ENCODE measurements at places on chromosomes 1 and 21.

DNA sequence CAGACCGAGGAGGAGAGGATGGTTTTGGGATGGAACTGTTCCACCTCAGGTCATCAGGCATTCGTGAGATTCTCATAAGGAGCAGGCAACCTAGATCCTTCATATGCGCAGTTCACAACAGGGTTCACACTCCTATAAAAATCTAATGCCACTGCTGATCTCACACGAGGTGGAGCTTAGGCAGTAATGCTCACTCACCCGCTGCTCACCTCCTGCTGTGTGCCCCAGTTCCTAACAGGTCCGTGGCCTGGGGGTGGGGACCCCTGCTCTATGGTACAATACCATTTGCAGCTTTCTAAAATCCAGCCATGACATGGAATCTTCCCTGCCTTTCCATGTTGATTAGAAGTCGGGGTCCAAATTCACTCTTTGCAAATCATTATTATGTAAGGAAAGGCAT, 72.1 kb downstream of the TGFBR3 start:
- DNase-seq = no peak

- DNase-seq = no peak
Observed at GRCh38 chr1:226371027-226371694, 36.7 kb downstream of the PARP1 start.

DNA sequence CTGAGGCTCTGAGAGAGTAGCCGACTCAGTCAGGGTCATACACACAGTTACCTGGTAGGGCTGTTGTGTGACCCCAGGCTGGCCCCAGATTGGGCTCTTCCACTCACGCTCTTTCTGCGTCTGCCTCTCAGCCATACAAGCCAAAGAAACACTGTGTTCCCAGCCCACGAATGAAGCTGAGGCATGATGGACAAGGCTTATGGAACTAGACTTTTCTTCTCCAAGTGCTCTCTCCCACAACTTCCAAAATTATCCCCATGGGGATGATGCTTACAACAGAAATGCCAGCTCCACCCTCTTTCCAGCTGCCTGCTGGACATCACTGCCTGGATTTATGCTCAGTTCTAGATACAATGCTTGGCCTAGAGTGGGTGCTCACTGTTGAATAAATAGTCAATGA, 102.8 kb upstream of the JUN start:
- no peak for DNase-seq

DNA sequence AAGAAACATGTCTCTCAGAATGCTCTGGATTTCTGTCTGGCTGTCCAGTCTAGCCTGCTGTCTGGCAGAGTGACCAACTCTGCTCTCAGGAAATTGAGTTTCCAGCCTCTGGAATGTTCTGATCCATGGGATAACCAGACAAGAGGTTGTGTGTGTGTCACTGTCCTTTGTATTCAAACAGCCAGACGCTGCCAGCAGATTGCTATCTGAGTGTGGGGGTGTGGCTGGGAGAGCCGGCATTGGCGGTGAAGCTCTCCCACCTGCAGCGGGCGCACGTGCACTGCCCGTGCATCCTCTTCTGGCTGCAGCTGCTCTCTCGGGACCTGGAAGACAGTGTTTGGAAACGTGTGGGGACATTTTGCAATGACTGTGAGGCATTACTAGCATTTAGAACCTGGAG, 26.1 kb downstream of the PKP1 start:
- no peak for DNase-seq

DNA sequence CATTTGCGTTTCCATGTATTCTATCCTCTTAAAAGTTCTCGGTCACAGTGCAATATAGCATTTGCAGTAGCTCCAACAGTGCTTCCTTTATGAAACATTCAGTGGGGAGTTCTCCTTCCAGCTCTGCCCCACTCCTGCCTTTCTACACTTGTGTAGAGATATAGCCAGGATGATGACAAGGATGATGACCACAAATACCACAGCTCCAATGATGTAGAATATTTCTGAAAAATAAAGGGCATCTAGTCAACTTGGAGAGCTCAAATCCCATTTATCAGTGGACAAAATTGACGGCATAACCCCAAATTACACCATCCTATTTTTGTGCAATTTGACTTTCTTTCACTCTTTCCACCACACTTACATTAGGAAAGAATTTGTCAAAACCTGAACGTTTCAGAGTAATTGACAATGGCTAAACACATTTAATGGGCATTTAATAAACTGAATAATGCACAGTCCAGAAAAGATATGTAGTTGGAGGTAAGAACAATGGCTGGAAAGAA, 11.1 kb downstream of the F3 start:
- no peak for DNase-seq

GRCh38 chr1:192627901-192628300, 8.0 kb upstream of the RGS13 start:
- DNase-seq = no peak

DNA sequence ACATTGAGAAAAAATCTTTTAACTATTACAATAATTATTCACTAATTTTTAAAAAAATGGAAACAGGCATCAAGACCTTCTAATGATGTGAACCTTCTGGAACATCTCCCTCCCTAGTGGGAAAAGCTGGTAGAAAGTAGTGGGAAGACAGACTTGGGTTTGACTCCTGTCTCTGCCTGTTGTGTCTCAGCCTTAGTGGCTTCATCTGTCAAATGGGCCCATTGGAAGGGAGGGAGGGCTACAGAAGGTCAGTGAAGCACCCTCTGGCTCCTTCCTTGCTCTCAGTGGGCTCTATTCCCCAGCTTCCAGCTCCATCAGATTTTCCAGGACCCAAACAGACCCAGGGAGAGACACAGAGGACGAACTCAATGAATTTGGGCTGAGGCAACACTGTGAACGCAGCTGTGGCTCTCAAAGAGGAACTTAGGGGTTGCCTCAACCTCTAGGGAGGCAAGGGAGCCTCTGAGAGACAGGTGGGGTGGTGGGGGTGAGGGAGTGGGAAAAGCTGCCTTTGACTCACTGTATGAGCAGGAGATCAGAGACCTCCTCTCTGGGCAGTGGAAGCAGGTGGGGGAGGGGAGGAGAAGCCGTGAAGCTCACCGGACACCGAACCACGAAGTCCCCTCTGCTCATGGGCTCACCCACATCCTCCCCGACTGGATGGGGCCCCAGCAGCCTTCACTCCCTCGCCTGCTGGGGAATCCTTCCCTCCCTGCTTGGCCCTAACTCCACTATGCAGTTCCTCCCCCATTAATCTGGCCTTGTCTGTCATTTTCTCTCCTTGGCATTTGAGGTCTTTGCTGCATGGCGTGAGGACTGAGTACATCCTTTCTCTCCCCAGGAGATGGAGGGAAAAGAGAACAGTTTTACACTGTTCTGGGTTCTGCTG, 4.5 kb downstream of the CNR2 start:
- no peak for DNase-seq

- DNase-seq = no peak
Observed at GRCh38 chr1:231172411-231172810, 10.6 kb downstream of the TRIM67 start.

DNA sequence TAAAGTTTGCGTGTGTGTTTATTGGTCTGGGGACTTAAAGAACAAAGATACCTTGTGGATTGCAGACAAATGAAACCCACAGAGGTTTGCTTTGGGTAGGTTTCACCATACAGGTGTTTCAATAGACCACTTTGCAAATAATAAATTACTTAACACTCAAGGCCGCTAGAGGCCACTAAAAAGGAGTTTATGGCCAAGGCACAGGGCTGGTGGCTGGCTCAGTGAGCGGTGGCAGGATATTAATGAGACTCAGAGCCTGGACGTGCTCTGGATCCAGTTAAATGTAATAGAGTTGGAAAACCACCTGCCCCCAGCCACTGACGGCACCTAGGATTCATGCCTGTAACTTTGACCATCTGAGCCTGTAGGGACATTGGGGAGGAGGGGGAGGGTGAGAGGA, 44.5 kb downstream of the LRRC38 start:
- no peak for DNase-seq

- DNase-seq = no peak
Observed at GRCh38 chr1:234164098-234164709, 209.1 kb upstream of the COA6 start.

DNA sequence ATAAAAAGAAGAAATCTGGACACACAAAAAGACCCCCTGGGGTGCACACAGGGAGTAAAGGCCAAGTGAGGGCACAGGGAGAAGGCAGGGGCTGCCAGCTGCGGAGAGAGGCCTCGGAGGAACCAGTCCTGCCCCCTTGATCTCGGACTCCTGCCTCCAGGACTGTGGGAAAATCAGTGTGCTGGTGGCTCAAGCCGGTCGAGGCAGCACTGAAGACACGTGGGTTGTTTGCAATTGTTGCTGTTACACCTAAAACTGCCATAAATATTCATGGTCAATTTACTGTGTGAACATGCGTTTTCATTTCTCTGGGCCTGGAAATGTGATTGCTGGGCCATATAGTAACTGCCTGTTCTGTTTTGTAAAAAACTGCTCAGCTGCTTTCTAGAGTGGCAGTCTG, 18.5 kb downstream of the IBA57 start:
- no peak for DNase-seq

- DNase-seq = no peak
Observed at GRCh38 chr1:109621379-109622136, 1.9 kb downstream of the AMPD2 start.

- peak; percentile 77 for DNase-seq
Observed at GRCh38 chr21:16330082-16330907, 600.5 kb downstream of the USP25 start.

GRCh38 chr1:27372808-27373690, 1.6 kb downstream of the FCN3 start:
- no peak for DNase-seq

DNA sequence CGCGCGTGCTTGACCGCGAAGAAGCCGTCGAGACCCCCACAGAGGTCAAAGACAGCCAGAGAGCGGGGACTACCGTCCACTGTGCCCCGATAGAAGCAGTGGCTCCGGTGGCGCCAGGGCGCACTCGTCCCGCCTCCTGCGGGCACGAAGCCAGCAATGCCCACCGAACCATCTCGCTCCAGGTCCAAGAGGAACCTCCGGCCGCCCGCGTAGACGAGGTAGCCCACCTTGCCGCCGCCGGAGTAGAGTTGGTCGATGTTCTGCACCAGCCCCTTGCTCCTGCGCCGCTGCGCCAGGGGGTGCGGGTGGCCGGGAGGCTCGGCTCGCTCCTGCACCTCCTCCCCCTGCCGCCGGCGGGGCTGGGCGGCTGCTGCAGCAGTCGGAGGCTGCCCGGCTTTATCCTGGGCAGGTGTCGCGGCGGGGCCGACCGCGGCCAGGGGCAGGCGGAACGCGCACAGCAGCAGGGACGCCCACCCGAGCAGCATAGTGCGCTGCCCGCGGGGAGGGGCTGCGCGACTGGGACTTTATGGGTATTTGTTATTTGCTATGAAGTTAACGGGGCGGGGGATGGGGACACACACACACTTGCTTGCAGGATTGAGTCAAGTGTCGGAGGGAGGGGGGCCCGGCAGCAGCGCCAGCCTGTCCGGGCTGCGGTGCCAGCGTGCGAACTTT, 844 bp downstream of the ADAMTS5 start:
- no peak for DNase-seq

DNA sequence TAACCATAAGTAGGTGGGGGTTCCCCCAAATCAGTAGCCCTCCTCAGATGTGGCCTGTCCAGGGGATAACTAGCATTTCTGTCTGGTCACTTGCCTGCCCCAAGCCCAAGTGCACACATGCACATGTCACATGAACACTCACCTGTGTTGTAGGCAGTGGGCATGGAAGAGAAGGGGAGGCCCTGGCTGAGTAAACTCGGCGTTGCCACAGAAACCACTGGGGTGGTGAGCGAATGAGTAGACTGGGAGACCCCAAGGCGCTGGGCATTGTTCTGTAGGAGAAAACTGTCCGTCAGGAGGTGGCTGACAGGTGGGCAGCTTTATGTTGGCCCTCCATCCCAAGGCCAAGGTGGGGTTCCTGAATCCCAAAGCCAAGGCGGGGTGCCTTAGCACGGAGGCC, 25.6 kb downstream of the MEF2D start:
- no peak for DNase-seq

- DNase-seq = no peak
Observed at GRCh38 chr1:229139331-229140118, 131.4 kb upstream of the RAB4A start.

- no peak for DNase-seq
Observed at GRCh38 chr1:4657960-4658541, 3.6 kb downstream of the AJAP1 start.

DNA sequence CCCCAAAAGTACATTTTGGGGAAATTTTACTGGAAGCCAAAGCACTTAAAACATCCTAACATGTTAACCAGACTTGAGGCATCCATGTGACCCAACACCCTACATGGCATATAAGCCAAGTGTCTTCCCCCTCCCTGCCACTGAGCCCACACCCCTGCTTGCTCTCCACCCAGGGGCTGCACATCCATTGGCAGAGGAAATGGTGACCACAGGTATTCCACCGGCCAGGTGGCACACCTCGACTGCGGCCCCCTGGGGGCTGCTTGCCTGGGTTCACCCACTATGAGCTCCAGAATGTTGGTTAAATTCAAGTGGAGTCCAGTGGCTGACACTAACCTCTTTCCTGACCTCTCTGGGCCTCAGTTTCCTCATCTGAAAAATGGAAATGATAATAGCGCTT, 64.4 kb upstream of the FAM20B start:
- no peak for DNase-seq

DNA sequence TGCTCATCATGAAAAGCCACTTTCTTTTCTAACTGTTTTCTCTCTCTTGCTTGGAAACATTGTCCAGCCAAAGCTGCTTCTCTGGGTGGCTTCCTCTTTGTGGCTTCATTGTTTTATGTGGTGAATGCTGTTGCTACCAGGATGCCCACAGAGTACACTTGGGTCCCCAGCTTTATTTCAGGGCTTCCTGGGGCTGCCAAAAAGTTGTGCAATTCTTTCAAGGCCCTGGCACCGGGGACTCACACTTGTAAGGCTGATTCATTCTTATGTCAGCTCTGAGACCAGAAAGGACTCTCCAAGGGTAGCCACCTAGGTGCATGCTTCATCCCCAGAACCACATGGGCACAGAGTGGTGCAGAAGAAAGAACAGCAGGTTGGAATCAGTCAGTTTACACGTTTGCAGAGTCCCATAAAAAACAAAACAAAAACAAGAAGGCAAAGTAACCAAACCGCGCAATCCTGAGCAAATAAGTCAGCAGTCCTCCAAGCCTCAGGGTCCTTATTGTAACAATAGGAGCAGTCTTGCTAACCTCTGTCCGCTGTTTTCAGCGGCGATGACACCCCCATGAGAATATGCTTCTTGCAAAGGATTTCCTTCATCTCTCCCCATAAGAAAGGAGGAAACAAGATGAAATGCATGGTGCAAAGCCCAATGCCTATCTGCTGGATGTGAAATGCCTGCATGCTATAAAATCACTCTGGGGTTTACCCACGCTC, 89.9 kb upstream of the SSX2IP start:
- DNase-seq = no peak

GRCh38 chr1:164337885-164338284, 221.1 kb upstream of the PBX1 start:
- no peak for DNase-seq

GRCh38 chr1:12196641-12197482, 30.1 kb downstream of the TNFRSF1B start:
- DNase-seq = no peak
